ENCODE measurements at places on chromosomes 7 and 10.

- no peak for DNase-seq
Observed at GRCh38 chr7:129370812-129371211, 63.4 kb upstream of the STRIP2 start.

- no peak for DNase-seq
Observed at GRCh38 chr10:38025283-38025682, 14.8 kb downstream of the ZNF33A start.

DNA sequence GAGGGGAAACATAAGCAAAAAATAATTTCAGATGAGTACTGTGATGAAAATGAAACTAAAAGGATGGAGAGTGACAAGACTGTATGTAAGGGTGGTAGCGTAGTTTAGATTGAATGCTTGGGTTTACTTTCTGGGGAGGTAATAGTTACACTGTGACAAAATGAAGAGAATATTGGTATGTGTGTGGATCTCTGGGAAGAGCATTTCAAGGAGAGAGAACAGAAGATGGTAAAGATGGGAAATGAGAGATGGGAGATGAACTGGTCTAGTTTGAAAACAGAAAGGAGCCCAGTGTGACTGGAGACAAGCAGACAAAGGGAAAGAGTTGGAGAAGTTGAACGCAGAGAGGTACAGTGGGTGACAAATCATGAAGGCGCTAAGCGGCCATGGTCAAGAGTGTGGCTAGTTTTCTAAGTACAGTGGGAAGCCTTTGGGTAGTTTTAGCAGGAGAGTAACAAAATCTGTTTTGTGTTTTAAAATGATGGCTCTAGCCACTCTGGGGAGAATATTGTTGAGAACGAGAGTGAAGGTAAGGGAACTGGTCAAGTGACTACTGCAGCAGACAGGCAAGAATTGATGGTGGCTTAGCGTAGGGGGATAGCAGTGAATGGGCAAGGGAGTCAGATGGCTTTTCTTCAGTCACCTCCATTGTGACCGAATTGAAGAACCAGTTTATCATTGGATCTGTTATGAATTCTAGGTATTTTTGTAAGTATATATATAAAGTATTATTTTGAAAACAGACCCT, 22.6 kb downstream of the PALS2 start:
- no peak for DNase-seq

DNA sequence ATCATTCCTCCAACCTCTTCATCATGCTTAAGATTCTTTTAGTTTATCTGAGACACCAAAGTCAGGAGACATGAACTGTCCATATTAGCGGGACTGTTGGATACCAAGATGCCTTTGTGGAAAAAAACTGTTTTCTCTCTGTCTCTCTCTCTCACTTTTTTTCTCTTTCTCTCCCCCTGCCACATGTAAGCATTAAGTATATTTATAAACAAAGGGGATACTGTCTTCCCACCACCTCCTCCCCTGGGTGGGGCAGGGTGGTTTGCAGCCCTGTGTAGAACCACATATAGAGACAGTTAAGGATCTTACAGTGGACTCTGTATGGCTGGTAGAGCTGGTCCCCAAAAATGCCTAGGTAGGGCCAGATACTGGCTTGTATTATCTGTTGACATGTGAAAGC, 101.3 kb downstream of the GLI3 start:
- DNase-seq = no peak

GRCh38 chr10:85995791-85996190, 370.8 kb downstream of the GRID1 start:
- DNase-seq = peak; percentile 21

DNA sequence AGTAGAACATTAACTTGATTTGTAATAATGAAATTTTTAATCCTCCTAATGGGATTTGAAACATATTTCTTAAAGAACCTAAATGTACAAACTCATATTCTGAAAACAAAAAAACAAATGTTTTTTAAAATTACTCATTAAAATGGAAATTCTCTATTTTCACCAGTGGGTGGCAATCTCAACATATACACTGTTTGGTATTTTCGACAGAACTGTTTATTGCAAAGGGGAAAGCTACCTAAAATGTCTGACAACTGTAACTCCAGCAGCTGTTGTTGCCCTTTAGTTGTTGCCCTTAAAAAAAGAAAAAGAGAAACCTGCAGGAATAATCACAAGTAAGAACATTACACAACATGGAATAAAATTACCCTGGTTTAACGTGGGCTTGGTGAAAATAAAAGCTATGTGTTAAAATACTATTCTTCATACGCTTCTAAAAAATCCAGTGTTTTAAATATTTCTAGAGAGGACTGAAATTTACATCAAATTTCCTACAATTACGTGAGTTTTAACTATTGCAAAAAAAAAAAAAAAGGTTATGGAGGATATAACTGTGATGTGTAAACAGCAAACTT, 54.5 kb downstream of the COL1A2 start:
- DNase-seq = peak; percentile 59

GRCh38 chr10:15541376-15541775, 170.3 kb upstream of the FAM171A1 start:
- no peak for DNase-seq

DNA sequence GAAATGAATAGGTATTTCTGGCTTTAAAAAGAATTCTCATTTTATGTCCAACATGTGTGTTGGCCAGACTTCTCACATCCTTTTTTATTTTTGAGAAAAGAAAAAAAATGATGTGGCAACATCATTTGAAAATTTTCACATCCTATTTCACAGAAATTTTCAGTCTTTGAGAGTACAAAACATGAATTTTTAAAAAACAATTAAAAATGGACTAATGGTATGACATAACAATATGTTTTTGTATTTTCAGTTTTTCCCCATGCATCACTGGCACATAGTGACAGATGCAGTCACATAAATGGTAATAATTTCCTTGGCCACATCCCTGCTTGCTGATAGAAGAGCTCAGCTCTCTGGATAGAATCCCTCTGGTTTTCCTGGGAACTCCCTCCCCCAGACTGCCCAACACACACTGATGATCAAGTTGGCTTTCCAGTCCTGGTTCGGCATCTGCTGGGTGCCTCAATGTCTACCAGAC, 188.5 kb upstream of the AGR3 start:
- no peak for DNase-seq

- DNase-seq = no peak
Observed at GRCh38 chr10:7438196-7438986, 27.6 kb upstream of the SFMBT2 start.

GRCh38 chr7:82249979-82250378, 193.6 kb downstream of the CACNA2D1 start:
- no peak for DNase-seq
